ENCODE measurements at places on chromosomes 6 and 20.

DNA sequence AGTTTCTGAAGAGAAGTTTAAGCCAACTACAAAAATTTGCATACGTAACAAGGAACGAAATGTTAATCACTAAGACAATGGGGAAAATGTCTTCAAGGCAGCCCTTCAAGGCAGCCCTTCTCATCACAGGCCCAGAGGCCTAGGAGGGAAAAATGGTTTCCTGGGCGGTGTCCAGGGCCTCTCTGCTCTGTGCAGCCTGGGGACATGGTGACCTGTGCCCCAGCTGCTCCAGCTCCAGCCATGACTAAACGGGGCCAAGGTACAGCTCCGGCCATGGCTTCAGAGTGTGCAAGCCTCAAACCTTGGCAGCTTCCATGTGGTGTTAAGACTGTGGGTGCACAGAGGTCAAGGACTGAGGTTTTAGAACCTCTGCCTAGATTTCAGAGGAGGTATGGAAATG lies 325.1 kb downstream of the FRK start:
- DNase-seq, result no peak

DNA sequence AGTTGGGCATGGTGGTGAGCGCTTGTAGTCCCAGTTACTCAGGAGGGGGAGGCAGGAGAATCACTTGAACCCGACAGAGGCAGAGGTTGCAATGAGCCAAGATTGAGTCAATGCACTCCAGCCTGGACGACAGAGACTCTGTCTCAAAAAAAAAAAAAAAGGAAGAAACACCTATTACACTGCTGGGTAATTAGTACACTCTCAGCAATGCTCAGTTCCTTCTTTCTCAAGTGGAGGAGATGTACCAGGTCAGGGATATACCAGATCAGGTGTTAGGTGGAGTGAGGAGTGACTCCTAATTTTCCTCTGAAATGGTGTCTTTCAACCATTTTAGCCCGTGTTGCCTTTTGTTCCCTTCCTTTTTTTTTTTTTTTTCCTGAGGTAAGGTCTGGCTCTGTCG lies 30.0 kb upstream of the UBR2 start:
- no peak for DNase-seq

DNA sequence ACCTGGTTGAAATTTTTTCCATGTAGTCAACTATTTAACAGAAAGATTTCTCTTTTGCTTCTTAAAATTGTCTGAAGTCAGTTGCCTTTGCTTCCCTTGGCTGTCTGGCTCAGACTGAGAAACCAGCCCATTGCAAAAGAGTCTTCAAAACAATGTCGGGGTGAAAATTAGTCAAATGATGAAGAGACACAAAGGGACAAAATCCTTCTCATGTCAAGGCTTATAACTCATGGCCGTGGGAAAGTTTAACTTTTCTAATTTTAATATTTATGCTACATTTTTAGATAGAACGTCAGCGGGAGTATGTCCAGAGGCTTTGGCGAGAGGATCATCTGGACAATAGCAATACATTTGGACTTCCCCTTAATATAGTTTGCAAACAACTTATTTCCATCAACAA lies 127.2 kb downstream of the CD164 start:
- no peak for DNase-seq

- DNase-seq, result no peak
These were observed 697.5 kb downstream of the PRKN start for GRCh38 chr6:162029873-162030576.

- no peak for DNase-seq
These were observed 207.1 kb downstream of the ERMARD start for GRCh38 chr6:169958510-169958909.

DNA sequence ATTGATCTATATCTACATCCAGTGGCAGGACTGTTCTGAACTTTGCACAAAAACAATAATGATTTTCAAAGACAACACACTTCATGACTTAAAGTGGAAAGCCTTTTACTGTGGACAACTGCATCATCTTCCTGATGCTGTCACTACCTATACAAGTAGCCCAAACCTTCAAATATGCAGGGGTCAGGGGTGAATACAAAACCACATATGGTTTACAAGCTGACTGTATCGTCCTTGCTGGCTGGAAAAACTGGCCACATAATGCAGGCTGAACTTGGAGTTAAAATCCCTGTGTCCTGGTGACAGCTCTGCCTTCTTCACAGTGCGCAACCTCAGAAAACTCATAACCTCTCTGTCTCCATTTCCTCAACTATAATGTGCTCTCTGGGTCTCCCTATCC lies 128.9 kb downstream of the GMDS start:
- no peak for DNase-seq

DNA sequence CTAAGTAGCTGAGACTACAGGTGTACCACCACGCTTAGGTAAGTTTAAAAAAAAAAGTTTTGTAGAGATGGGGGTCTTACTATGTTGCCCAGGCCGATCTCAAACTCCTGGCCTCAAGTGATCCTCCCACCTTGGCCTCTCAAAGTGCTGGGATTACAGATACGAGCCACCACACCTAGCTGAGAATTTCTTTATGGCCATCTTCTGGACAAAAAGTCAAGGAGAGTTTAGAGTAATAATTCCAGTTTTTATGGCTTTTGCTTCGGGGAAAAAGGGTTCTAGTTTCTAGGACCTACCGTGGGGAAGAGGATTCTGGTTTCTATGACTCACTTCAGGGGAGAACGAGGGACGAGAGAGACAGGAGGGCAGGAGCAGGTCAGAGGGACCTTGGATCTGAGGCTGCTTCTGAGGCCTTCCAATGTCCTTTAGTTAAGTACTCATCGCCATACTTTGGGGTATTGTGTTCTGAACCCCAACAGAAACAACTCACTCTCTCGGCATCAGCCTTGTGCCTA lies 69.3 kb upstream of the IER3 start:
- DNase-seq, result no peak

GRCh38 chr20:57612916-57613315 lies 7.3 kb downstream of the ZBP1 start:
- no peak for DNase-seq

DNA sequence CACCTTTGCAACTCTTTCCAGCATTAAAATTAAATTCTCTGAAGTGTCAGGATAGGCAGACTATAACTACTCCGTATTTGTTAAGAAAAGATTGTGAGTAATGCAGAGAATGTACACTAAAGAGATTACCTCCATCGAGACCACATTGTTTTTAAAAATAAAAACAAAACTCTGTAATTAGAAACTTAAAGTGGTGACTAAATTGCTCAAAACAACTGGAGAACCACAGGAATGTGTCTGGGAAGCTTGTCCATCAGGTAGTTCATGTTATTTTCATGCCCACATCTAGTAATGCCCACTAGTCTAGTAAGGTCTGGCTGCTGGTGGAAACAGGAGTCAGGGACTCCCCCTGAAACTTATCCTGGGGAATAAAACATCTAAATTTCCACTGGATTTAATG lies 103.0 kb upstream of the FOXQ1 start:
- DNase-seq, result no peak

DNA sequence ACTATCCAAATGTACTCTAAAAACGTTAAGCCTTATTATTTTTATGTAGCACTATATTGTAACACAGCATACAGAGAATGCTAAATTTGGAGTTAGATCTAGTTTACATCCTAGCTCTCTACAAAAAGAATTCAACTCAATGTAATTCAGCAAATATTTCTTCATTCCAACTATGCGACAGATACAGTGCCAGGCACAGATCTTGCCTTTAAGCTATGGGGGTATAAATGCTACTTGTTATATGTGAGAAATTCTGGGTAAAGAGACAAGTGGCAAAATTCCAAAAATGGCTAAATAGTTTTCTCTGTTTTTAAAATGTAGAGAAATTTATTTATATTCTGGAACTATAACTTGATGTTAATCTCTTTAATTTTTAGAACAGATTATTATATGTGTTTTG lies 63.2 kb downstream of the SEL1L2 start:
- no peak for DNase-seq

DNA sequence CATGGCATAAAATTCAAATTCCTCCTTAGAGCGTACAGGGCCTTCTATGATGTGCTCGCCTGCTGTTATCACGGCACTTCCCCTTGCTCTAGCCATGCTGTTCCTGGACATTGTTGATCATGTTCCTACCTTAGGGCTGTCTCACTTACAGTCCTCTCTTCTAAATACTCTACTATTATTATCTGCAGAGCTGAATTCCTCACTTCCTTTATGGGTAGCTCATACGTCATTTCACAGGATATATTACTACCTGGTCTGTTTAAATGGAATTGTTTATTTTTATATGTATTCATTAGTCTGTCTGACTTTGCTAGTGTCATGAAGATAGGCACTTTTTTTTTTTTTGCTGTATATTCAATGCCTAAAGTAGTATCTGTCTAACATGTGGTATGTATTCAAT lies 94.7 kb upstream of the FLRT3 start:
- DNase-seq, result no peak

DNA sequence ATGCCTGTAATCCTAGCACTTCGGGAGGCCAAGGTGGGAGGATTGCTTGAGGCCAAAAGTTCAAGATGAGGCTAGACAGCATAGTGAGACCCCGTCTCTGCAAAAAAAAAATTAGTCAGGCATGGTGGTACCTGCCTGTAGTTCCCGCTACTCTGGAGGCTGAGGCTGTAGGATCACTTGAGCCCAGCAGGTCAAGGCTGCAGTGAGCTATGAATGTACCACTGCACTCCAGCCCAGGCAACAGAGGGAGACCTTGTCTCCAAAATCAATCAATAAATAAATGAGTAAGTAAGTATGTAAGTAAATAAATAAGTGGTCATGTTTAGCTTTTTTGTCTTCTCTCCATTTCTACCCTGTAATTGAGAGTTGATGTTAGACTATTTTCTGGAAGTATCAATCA lies 336.8 kb downstream of the FARS2 start:
- no peak for DNase-seq

- no peak for DNase-seq
These were observed 16.1 kb downstream of the TXNDC5 start for GRCh38 chr6:7894262-7895124.

Measured in SHP77 (cell line).